Sciatic nerve (tissue), 2 donors: ENCODE measurements at places on chromosomes 1 and 21.

DNA sequence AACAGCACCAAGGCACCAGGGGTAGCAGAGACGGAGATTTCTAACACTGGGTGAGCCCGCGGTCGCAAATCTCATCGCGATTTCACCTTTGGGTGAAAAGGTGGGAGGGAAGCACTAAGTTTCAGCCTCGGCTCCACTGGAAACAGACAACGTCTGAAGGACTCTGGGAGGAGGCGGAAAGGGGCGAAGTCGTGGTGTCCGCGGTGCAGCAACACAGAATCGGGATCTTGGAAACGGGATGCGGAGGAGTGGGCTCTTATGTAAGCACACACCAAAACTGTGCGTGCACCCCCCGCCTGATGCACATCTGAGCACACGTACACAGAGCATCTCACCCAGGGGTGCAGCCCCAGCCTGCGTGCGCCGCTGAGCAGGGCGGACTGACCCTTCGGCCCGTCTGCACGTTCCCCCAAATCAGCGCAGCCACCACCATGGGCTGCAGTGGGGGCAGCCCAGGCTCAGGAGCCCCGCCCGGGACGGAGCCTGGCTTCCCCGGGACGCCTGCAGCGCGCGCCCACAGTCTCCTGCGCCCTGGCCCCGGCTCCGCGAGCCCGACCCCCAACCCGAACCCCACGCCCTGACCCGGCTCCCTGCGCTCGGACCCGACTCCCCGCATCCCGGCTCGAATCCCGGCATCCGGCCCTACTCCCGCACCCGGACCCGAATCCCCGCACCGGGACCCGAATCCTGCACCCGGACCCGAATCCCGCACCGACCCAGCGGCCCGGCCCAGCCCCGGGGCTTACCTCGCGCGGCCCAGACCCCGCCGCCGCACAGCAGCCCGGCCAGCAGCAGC lies 670 bp downstream of the CLSTN1 start:
- peak; percentile 63 for DNase-seq

GRCh38 chr1:59691261-59691660 lies 123.5 kb upstream of the HOOK1 start:
- peak; percentile 72 for DNase-seq

DNA sequence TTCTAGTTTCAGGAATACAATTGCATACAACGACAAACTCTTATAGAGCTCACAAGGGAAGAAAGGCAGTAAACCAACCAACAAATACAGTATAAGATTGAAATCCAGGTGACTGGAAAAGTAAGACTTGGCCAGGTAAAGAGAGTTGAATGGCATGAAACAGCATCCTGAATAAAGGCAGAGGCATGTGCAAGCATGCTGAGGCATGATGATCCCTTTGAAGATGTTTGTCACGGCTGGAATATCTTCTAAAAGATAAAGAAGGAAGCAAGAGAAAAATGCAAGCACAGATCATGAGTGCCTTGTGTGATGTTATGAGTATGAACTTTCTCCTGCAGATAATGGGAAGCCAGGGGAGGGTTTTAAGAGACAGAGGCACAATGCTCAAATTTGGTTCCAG lies 83.3 kb upstream of the SPATA6 start:
- DNase-seq: no peak

DNA sequence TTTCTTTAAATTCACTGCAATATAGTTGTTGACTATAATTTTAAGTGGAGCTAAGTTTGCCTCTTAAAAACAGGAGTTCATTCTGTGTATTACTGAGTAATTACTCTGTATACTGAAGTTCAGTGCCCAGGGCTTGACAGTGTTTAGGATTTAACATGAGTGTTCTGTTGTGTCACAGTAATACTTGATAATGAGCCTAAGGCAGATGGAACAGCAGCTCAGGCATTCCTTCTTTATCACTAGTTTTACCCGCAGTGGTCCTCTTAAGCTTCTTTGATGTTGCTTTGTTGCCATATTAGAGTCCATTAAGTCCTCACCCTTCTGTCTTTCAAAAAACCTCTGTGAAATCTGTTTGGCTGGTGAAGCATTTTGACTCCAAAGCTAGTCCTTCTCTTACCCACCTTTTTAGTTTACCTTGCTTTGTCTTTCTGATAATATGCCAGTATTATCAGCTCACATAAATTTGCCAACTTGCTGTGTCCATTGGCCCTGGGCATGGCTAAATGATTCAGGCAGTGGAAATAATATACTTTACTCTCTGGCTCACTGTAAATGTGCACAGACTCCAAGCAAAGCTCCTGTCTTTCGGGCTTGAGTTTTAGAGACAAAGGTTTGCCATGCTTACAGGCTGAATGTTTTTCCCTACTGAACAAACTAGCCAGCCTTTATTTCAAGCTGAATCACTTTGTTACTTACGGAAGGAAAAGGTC lies 17.7 kb downstream of the HIPK1 start:
- no peak for DNase-seq

DNA sequence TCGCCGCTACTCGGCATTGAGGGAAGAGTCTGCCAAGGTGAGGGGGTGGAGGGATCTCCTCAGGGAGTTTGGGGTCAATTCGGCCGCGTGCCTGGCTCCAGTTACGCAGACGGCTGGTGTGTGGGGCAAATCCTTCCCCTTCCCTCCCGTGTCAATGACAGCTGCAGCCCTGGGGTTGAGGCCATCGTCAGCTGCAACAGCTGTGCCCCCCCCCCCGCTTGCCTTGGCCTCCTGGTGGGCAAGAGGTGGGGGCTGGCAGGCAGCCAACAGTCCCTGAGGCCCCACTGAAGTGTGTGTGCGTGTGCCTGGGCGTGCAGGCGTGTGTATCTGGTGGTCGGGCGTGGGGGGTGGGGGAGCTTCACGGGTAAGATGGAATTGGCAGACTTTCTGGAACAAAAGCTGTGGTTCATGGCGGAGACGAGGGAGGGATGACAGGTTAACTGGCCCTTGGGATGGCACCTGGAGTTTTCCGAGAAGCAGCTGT lies 25.6 kb downstream of the PPFIA4 start:
- no peak for DNase-seq

DNA sequence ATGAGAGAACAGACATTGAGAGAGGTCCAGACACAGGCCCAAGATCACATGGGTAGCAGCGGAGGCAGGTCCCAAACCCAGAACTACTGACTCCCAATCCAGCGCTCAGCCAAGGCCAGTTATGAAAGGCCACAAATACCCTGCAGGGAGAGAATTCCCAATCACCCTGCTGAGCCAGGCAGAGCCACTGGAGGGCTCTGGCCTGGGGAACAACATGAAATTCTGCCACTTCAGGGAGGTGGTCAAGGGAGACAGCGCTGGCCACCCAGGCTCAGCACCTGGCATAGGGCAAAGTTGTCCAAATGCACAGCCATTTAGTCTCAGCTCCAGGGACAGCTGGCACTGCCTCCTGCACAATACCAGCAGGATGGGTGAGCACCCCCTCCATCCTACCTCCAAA lies 27.5 kb downstream of the SLC9A1 start:
- DNase-seq: no peak

DNA sequence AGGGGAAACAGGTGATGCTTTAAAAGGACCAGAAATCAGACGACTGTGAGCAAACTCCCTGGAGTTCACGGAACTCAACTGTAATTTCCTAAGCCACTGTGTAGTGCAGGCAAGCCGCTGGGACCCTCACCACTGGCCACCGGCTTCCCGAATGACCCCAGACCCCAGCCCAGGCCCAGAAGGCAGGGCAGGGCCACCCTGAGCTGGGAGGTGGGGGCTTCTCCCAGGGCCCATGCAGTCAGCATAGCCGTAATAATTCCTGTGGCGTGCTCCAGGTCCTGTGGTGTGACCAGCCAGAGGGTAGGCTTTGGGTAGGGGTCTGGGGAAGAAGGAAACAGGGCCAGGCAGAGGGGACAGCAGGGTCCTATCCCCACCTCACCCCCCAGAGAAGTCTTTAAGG lies 3.5 kb upstream of the ARF1 start:
- DNase-seq: no peak

DNA sequence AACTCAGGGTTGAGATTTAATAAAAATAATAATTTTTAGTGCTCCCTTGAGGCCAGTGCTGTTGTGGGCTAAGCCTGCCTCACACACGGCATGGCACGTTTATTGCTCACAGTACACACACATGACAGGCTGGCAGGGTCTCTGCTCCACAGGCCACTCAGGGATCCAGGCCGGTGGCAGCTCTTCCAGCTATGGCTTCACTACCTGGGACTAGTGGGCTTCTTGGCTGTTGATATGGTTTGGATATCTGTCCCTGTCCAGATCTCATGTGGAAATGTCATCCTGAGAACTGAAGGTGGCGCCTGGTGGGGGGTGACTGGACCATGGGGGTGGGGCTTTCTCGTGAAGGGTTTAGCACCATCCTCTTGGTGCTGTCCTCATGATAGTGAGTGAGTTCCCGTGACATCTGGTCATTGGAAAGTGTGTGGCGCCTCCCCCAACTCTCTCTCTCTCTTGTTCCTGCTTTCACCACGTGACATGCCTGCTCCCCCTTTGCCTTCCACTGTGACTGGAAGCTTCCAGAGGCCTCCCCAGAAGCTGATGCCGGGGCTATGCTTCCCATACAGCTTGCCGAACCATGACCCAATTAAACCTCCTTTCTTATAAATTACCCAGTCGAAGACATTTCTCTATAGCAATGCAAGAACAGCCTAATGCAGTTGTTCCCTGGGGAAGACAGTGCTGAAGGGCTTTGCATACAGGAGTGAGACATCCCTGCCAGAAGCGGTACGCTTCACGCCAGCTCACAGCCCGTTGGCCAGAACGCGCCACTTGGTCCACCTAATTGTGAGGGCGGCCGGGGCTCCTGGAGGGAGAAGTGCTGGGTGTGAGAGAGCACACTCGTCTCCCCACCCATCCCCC lies 226.9 kb upstream of the C1orf174 start:
- DNase-seq: peak; percentile 35

DNA sequence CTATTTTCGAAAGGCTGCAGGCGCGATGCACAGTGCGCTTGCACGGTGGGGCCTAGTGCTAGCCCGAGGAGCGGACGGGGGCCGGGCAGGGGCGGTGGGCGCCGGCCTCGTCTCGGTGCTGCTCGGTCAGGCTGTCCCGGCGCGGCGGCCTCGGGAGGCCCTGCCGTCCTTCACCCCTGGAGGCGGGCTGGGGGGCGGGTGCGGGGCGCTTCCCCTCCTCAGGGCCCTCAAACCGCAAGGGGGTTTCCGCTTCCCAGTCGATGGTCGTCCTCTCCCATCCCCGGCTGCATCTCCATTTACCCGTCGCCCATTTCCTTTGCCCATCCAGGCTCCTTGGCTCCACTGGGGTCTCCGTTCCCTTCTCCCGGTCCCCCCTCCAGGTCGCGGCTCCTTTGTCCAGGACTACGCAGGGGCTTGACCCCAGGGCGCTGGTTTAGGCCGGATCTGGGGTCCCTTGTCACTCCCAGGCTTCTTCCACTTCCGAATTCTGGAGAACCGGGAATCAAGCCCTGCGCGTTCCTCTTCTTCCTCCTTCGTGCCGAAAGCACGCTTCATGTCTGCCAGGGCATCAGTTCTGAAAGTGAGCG lies 196.3 kb upstream of the LMO4 start:
- DNase-seq: no peak

GRCh38 chr1:45557422-45557944 lies 6.9 kb downstream of the AKR1A1 start:
- no peak for DNase-seq

- no peak for DNase-seq
These were observed 9.6 kb downstream of the UBE2J2 start for GRCh38 chr1:1264026-1264425.

DNA sequence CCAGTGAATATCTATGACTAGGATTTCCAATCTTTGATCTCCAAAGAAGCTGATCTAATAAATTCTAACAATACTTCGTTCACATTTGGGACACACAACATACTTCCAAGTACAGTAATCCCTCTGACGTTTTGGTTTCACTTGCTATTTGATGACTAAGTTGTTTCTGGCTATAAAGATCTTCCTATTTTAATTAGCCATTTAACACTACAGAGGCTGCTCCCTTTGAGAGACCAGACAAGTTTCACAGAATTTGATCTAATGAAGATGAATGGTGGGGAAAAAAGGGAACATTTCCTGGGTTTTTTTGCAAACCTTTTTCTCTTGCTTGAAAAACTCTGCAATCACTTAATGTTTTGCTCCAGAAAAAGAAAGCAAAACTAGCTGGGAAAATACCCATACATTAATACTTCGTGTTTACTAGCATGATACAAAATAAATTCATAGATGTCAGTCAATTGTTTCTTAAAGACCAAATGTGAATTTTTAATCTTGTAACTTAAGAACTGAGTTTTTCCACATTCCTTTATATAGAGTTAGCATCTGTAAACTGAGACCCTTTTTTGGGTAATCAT lies 28.0 kb upstream of the GLIS1 start:
- no peak for DNase-seq

DNA sequence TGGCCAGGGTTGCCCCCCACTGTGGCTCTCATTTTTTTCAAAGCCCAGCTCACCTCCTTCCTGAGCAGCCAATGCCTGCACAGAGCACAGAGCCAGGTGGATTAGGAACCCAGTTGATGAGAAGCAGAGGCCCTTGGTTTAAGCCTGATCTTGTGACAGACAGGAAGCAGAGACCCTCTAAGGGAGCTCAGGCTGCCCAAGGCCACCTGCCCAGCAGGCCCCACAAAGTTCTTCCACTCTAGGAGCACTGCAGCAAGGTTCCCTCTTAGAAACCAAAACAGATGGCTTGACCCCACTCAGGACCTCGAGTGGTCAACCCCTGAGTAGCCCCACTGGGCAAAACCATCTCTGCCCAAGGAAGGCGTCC lies 25.5 kb upstream of the PRSS38 start:
- no peak for DNase-seq

DNA sequence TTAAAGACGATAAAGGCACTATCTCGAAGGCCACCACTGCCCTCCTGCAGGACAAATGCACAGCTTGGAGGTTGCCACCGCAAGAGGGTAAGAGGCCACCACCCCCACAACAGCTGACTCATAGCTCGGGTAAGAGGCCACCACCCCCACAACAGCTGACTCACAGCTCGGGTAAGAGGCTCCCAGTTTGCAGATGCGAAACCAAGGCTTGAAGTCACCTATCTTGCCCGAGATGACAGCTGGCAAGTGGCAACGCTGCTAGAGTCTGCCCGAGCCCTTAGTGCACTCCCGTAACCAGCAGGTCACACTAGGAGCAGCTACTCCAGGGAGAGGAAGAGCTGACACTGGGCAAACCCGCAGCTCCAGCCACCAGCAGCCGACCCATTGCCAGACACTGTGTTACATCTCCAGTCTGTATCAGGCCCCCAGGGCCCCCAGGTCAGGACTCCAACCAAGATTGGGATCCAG lies 17.1 kb upstream of the SPSB1 start:
- no peak for DNase-seq
